Fibroblast of lung (primary cell): ENCODE measurements at places on chromosomes 3 and 15. TPM values are rescaled to one million over a fixed set of nuclear protein-coding genes. Genes with fewer than 3 reads are reported as not detected.
A peak's percentile ranks its signal among the peaks of the same experiment; 100 is the strongest.

DNA sequence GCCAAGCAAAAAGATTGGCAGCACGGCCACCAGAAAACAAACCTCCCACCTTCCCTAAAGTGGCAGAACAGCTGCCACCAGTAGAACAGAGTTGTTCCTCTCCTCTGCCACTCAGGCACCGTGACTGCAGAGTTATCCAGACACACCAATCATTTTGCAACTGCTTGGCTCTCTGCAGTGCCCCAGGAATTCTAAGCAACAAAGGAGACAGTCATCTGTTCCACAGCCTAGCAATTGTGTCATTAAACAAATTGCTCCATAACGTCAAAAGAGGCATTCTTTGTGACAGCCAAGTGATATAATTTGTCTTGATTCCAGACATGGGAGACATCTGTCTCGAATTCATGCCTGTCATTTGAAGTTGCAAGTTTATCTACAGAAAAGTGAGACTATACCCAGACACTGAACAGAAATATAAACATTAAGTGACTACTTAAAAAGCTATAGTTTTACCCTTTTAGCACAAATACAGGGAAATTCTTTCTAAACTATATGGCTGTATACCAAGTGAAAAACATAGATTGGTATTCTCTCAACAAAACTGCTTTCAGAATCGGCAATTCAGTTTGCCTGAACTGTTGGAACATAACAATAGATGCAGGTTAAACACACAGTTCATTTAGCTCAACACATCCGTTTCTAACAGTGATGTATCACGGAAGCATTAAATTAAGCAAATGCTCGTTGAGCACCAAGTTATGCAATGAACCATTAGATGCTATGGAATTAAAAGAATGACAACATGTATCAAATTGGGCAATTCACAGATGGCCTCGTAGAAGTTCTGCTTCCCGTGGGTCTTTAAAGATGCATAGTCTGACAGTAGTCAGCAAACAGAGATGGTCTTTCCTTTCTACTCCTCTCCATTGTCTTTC is 281.3 kb downstream of the FGF12 start:
- H3K4me1 ChIP-seq: no peaks in the 10 kb centered on the region
- no peak overlapping the region for H3K27ac ChIP-seq
- no peak for DNase-seq
- H3K4me3 ChIP-seq: no peak overlapping the region

GRCh38 chr3:107705046-107705445 is 182.3 kb downstream of the BBX start:
- DNase-seq: peak; percentile 3
- no peak overlapping the region for H3K27ac ChIP-seq

DNA sequence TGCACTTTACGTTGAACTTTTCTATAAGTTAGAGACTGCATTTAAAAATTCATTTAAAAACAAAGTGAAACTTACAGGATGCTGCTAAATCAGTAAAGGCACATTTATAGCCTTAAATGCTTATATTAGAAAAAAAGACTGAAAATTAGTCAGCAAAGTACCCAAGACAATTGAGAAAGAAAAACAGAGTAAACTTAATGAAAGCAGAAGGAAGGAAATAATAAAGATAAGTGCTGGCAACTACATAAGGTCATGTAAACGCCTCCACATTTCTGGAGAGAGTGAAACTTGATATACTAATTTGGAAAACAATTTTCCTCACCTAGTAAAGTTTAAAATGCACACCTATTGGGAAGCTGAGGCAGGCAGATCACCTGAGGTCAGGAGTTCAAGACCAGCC is 58.2 kb upstream of the ACAN start:
- H3K4me3 ChIP-seq: no peak overlapping the region
- DNase-seq: no peak
- peaks cover 2% of the 10 kb centered on the region for H3K27me3 ChIP-seq
- H3K4me1 ChIP-seq: peaks cover 9% of the 10 kb centered on the region
- no peaks in the 10 kb centered on the region for H3K36me3 ChIP-seq

DNA sequence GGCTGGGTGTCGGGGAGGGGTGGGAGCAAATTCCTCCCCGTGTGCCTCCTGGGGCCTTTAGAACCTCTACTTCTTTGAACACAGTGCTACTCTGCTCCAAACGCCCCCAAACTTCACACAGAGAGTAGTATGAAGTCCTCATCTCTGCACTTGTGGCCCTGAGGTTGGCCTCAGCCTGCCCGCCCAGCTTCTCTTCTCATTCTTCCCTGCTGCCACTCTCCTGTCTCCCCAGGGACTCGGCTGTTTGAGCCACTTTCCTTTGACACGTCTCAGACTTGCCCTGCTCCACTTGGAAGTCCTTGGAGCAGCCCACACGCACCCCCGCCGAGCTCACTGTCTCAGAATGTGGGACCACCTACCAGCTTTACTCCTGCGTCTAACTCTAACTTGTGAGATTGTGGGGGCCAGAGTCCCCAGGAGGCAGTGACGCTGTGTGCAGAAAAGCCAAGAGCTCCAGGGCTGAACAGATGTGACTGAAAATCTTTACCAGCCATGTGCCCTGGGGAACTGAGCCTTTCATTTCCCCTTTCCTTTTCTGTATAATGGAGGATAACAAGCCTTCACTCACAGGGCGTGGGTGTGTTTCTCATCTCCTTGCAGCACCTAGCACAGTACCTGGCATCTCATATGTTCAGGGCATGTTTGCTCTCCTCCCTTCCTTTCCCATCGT is 233.6 kb upstream of the CTDSPL start:
- H3K36me3 ChIP-seq: no peaks in the 10 kb centered on the region
- no peaks in the 10 kb centered on the region for H3K4me1 ChIP-seq
- no peak for DNase-seq

GRCh38 chr3:23405081-23405480 is 202.0 kb downstream of the UBE2E2 start:
- no peak for DNase-seq
- no peaks in the 10 kb centered on the region for H3K27me3 ChIP-seq
- H3K36me3 ChIP-seq: no peaks in the 10 kb centered on the region
- no peak overlapping the region for H3K27ac ChIP-seq
- no peak overlapping the region for H3K4me3 ChIP-seq
- no peaks in the 10 kb centered on the region for H3K4me1 ChIP-seq

DNA sequence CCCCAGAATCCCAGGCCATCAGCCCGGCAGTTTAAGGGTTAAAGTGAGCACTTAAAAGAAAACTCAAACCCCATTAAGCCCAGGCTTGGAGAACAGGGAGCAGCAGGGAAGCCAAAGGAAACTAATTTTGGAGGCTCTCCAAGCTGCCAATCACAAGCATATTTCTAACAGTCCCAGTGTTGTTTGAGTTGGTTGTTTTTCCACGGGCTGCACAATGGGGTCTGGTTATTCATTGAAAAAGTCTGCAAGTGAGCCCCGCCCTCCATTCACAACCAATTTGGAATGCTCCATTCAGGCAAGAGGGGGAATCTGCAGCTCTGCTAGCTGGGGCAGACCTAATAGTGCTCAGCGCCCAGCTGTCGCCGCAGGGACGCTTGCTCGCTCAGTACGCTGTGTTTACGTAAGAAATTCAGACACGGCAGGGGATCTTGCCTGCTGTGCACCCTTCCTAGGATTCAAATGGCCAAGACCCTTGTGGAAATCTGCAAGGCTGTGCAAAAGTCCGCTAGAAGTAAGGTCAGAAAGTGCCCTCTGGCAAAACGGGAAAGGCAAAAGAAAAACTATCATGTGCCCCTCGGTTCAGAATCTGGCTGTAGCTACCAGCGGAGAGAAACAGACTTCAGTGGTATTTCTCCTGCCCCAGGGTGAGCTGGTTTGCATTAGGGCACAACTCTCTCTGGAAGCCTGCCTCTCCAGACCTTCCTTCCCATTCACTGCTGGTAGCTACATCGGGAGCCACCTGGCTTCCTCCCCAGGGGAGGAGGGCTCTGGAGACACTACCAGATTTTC is 11.0 kb downstream of the ETV5 start:
- peak overlapping the region; percentile 56 for H3K4me3 ChIP-seq
- no peaks in the 10 kb centered on the region for H3K27me3 ChIP-seq
- H3K27ac ChIP-seq: peak overlapping the region; percentile 40
- peak; percentile 91 for DNase-seq
- peaks cover 14% of the 10 kb centered on the region for H3K4me1 ChIP-seq

DNA sequence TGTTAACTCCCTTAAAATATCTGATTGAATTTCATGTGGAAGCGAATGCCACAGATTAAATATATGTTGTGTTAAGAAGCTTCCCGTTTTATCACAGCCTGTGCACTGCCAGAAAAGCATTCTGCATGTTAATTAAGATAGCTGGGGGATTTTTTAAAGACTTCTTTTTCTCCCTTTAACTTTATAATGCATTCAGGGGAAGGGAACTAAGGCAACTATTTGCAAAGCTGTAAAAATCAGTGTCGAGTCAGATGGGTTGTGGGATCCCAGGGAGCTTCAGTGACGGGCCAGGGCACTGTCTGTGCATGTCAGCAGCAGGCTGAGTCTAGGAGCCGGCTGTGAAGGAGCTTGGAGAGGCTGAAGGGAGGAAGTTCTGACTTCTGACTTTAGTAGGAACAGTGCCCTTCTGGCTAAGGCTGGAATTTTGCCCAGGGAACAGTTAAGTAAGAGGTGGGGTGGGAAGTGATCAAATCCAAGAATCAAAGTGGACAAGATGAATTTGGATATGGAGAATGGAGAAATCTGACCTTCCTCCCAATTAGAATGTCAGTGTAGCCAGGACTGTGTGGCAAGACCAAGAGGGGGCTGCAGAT is 77.7 kb downstream of the ABHD5 start:
- no peaks in the 10 kb centered on the region for H3K36me3 ChIP-seq
- H3K4me1 ChIP-seq: peaks cover 38% of the 10 kb centered on the region
- no peak overlapping the region for H3K4me3 ChIP-seq
- peak; percentile 87 for DNase-seq
- no peaks in the 10 kb centered on the region for H3K27me3 ChIP-seq

GRCh38 chr15:47212222-47213010 is 504.9 kb upstream of the SEMA6D start:
- no peak overlapping the region for H3K27ac ChIP-seq
- H3K4me3 ChIP-seq: no peak overlapping the region
- no peak for DNase-seq

DNA sequence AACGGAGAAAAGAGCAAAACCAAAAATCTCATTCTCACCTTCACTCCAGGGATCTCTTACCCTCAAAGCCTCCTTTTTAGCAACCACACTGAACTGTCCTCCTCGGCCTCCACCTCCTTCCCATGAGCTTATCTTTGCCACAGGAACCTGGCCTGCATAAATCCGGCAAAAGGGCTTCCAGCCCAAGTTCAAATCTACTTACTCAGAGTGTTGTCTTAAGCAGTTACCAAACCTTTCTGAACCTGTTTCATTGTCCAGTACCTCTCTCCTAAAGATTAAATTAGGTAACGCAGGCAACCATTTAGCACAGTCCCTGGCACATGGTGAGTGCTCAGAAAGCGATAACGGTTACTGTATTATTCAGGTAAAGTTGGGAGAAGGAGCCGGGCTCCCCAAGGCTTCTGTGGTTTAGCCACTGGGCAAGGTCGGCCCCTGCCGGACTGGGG is 777 bp downstream of the CIB1 start:
- H3K4me3 ChIP-seq: peak overlapping the region; percentile 90
- no peaks in the 10 kb centered on the region for H3K27me3 ChIP-seq
- H3K4me1 ChIP-seq: peaks cover 4% of the 10 kb centered on the region

DNA sequence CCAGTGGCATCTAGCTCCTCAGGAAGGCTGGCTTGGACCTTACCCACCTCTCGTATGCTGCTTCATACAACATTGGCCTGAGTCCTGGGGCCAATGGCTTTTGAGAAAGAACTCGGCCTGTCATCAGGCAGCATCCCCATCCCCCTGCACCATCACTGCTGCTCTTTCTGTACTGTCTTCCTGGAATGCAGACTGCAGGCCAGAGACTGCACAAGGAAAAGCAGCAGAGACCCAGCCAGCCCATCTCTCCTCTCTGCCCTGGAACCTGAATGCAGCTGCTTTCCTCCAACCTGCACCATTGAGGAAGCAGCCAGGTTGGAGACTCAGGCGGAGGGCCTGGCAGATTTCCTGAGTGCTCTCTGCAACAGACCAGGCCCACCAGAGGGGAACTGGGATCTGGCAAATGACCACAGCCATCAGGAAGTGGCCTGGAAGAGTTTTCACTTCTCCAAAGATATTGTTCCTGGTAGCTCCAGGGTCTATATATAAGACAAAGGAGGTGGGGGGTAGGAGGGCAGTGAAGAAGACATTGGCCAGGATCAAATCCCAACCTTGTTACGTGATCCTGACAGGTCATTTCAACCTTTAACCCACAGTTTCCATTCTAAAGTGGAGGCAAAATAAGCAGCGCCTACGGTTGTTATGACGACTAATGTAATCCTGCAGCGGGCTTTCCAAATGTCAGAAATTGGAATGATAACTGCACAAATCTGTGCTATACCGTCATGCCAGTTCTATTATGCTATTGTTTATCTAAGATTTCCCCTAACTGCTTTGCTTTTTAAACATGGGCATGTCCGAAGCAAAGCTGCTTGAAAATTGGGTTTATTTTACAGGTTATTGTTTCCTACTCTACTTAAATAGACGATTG is 24.4 kb upstream of the RAB7A start:
- no peaks in the 10 kb centered on the region for H3K36me3 ChIP-seq
- DNase-seq: no peak
- no peak overlapping the region for H3K27ac ChIP-seq
- H3K4me3 ChIP-seq: no peak overlapping the region

GRCh38 chr3:193910886-193911738 is 224.8 kb upstream of the HES1 start:
- no peak overlapping the region for H3K4me3 ChIP-seq
- H3K36me3 ChIP-seq: no peaks in the 10 kb centered on the region
- no peak for DNase-seq

GRCh38 chr3:101204246-101204645 is 116.1 kb downstream of the IMPG2 start:
- no peak overlapping the region for H3K27ac ChIP-seq
- H3K36me3 ChIP-seq: no peaks in the 10 kb centered on the region
- no peak for DNase-seq
- H3K4me3 ChIP-seq: no peak overlapping the region
- peaks cover 3% of the 10 kb centered on the region for H3K4me1 ChIP-seq
- H3K27me3 ChIP-seq: no peaks in the 10 kb centered on the region

- no peak overlapping the region for H3K27ac ChIP-seq
- H3K4me3 ChIP-seq: no peak overlapping the region
- no peaks in the 10 kb centered on the region for H3K4me1 ChIP-seq
These were observed 27.8 kb downstream of the IL5RA start for GRCh38 chr3:3082234-3082924.

DNA sequence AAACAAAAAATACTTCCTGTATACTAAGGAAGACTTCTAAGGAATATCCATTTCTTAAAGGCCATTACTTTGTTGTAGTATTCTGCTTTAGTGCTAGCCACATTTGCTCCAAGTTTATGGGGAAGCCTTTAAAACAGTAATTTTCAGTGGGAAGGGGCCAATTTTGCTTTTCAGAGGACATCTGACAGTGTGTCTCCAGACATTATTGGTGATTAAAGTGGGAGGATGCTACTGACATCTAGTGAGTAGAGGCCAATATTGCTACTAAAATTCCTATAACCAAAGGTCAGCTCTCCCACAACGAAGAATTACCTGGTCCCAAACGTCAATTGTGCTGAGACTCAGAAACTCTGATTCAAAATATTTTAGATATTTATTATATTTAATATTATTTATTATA is 24.8 kb downstream of the SLC28A2 start:
- no peaks in the 10 kb centered on the region for H3K36me3 ChIP-seq
- peak; percentile 22 for DNase-seq
- H3K4me1 ChIP-seq: no peaks in the 10 kb centered on the region
- H3K27me3 ChIP-seq: no peaks in the 10 kb centered on the region

Gene KPNA4
- 33.0 and 36.6 TPM in 2 replicates for polyA plus RNA-seq

Gene ZCWPW2
- polyA plus RNA-seq: 0.36 and 0.68 TPM in 2 replicates

Gene CACNA1D
- 0.33 and 0.37 TPM in 2 replicates for polyA plus RNA-seq

Gene CCDC191
- polyA plus RNA-seq: 0.77 and 1.7 TPM in 2 replicates

Gene CD86
- polyA plus RNA-seq: not detected in 2 replicates

Gene ZNF385D
- polyA plus RNA-seq: 1.9 and 10.2 TPM in 2 replicates

Gene ZNF620
- polyA plus RNA-seq: 0.44 and 0.51 TPM in 2 replicates

Gene TNFSF10
- 0.81 and 1.3 TPM in 2 replicates for polyA plus RNA-seq
